ENCODE measurements at places on chromosomes 13 and 19.

GRCh38 chr13:67042556-67042955, 187.6 kb downstream of the PCDH9 start:
- DNase-seq: no peak

- DNase-seq: no peak
Measured at GRCh38 chr13:111339366-111340143, 19.1 kb downstream of the TEX29 start.

- DNase-seq: no peak
Measured at GRCh38 chr13:43077906-43078305, 54.5 kb downstream of the DNAJC15 start.

DNA sequence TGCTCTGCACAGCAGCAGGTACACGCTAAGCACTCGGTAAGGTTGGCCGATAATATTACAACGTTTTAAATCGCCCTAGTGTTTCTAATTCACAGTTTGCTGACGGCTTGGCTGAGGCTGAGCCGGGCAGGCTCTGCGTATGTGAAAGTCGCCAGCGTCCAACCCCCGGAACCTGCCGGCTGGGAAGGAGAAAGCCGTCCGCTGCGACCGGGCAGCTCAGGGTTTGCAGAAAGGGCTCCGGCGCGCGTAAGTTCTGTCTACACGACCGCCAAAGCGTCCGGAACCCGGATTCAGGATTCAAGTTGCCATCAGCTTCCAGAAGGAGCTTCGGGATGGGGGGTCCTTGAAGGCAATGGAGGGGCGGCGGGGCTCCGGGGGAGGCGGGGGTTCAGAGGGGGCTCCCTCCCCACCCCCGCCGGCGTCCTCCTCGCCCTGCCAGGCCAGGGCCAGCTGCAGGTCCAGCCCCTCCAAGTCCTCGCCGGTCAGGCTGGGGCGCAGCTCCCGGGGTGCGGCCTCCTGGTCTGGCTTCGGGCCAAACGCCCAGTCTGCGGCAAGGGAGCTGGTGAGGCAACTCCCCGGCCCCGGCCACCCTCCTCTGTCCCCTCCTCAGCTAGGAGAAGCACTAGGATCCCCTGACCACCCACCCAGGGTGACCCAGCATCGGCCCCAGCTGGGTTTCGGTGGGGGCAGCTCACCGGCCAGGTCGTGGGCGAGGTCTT, 575 bp downstream of the SMIM44 start:
- DNase-seq: no peak

GRCh38 chr19:3599776-3600187, 6.9 kb downstream of the TBXA2R start:
- no peak for DNase-seq

DNA sequence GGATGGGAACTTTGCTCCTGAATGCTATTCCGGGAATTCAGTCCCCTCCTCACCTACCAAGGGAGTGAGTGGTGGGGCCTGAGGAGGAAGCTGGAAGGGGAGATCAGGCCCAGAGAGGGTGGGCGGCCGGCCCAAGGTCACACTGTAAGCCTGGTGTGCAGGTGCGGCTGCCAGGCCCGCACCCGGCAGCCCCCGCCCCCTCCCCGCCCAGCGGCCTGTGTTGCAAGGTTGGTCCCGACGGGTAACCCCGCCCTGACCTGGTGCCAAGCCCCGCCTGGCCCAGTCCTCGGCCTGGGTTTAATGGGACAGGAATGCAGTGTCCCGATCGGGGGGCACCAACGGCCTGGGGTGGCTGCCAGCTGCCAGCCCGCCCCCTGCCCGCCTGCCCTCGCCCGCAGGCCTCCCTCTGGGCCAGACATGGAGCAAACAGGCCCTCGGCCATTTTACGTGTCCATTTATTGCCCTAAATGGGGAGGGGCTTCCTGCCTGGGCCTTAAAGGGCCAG, 5.5 kb downstream of the ZBTB7A start:
- peak; percentile 46 for DNase-seq

- no peak for DNase-seq
Measured at GRCh38 chr19:6610934-6611852, 20.2 kb upstream of the CD70 start.

- DNase-seq: no peak
Measured at GRCh38 chr13:53856573-53857195, 828.1 kb downstream of the OLFM4 start.

DNA sequence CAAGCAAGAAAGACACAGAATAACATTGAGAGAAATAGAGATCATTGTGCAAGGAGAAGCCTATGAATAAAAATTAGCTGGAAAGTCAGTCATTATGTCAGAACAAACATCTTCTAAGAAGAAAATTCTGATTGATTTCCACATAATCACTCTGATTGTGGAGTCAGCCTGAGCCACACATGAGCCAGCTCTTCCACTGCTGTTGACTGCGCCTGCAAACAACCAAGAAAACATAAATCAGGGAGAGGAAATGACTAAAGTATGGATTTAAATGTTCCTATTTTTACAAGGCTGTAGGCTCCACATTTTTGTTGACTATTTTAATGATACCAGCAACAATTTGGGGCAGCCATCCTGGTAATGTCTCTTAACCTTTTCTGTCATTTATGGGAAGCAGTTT, 962.3 kb downstream of the EFNB2 start:
- DNase-seq: no peak

- DNase-seq: no peak
Measured at GRCh38 chr19:6236310-6237291, 43.2 kb downstream of the MLLT1 start.

DNA sequence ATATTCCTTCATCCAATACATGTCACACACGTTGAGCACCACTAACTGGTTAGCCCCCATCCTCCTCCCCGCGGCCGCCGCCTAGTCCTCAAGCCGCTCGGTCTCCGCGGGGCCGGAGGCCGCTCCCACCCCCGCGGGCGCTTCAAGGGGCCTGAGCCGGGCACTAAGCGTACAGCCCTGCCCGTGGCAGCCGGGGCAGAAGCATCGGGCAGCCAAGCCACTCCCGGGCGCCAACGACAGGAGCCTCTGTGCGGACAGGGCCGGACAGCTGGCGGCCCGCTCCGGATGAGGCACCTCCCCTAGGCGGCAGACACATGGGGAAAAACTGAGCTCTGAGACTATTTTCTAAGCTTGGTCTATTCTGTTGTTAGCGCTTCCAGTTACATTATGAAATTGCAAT, 2.8 kb upstream of the ZNF543 start:
- no peak for DNase-seq

- DNase-seq: no peak
Measured at GRCh38 chr19:48606463-48607358, at the start of gene SPACA4. TSS of gene SPACA4 (plus strand) at chr19:48606742. CDS start at chr19:48606979, 237 bp downstream.

GRCh38 chr19:51546650-51547396, 15.4 kb upstream of the SIGLEC6 start:
- no peak for DNase-seq

DNA sequence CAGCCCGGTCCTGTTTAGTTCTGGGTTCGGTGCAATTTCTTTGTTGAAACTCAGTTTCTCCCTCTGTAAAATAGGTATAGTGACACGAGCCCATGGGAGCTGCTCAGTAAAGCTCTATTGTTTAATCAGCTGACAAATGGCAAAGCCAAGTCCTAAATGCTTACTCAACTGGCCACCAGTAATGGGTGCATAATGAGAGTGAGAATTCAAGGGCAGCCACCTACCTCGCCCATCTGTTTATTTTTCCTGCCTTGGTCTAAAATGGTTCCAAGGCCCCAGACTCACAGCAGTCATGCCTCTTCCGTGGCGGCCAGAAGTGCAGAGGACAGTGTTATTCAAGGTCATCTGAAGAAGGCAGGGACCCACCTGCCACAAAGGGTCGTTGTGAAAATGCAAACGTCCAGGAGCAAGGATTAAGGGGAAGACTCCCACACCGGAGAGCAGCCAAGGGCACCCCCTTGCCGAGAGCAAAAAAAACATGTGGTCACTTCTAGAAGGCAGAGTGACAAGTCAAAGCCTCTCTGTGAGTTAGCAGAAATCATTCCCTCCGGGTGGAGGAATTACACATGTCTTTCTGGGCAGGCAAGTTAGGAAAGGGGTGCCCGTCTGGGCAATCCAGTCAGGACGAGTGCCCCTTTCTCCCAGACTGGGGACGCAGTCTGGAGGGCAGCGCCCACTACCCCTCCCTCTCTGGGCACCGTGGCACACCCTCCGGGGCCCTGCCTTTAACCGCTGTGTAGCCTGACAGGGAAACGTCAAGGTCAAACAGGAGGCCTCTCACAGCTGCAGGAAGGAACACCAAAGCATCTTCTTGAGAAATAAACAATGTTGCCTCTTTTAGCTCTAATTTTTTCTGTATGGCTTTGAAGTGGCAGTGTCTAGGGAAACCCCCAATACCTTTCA, 186.2 kb downstream of the FOXO1 start:
- no peak for DNase-seq

DNA sequence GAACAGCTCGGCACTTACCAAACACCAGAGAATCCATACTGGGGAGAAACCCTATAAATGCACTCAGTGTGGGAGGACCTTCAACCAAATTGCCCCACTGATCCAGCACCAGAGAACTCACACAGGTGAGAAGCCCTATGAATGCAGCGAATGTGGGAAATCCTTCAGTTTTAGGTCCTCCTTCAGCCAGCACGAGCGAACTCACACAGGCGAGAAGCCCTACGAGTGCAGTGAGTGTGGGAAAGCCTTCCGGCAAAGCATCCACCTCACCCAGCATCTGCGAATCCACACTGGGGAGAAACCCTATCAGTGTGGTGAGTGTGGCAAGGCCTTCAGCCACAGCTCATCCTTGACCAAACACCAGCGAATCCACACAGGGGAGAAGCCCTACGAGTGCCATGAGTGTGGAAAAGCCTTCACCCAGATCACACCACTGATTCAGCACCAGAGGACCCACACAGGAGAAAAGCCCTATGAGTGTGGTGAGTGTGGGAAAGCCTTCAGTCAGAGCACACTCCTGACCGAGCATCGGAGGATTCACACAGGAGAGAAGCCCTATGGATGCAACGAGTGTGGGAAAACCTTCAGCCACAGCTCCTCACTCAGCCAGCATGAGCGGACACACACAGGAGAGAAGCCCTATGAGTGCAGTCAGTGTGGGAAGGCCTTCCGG, 8.3 kb downstream of the ZNF135 start:
- no peak for DNase-seq

- DNase-seq: no peak
Measured at GRCh38 chr13:73248711-73249580, 190.1 kb downstream of the KLF5 start.

GRCh38 chr19:34337739-34338138, 27.3 kb upstream of the GPI start:
- DNase-seq: no peak

DNA sequence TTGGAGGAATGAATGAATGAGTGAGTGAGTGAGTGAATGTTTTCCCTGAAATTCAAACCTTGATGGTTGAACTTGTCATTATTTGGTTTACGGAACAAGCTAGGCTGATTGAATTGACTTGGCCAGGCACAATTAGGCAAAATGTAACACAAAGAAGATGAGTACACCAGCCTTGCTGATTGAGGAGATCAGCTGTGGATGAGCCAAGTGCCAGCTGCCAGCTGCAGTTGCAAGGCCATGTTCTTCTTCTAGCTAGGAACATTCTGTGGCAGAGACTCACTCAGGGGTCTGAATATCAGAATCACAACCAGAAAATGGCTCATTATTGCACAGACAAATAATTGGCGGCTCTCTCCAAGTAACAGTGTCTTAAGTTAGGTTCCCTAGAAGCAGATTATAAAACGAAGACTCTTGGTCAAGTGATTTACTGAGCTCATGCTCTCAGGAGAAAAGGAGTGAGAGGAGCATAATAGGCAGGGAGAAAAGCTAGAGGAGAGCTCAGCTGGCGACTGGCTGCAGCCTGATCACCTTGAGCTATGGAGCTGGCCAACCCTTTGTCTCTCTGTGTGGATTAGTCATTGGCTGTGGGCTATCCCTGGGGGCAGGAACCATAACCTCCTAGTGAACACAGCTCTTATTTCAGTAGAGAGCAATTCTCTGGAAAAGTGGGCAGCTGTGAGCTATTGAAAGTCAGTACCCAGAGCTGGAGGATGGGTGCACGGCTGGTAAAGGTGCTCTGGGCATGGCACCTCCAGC, 225.3 kb upstream of the SERP2 start:
- DNase-seq: no peak

DNA sequence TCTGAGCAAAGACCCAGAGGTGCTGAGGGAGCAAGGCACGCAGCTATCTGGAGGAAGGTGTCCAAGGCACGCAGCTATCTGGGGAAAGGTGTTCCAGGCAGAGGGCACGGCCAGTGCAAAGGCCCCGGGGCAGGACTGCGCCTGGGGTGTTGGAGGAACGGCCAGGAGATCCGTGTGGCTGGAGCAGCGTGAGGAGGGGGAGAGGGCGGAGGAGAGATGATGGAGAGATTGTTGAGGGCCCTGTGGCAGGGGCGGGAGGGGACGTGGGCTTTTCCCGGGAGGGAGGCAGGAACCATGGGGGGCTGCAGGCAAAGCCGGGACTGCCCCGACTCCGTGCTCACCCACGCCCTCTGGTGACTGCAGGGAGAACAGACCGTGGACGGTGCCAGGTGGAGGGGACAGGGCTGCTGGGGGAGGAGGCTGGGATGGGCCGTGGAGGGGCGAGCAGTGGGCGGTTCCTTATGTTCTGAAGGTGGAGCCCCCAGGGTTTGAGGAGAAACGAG, 13.3 kb upstream of the MISP start:
- DNase-seq: peak; percentile 63

GRCh38 chr13:76737526-76737925, 148.7 kb downstream of the KCTD12 start:
- no peak for DNase-seq

GRCh38 chr13:101523154-101524131, 71.0 kb downstream of the ITGBL1 start:
- DNase-seq: no peak

DNA sequence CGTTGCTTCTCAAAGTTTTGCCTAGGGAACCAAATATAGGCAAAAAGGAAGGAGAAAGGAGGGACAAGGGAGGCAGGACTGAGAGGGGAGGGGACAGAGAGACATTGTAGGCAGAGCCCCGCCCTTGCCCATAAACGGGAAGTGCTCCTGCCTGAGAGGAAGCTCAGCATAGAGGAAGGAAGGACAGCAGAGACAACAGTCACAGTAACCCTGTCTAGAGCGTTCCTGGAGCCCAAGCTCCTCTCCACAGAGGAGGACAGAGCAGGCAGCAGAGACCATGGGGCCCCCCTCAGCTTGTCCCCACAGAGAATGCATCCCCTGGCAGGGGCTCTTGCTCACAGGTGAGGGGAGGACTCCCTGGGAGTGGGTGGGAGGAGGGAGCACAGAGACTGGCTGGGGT, at the start of gene CEACAM21:
Gene CEACAM21 (plus strand): TSS at position 169 of the 400 bp plus-strand sequence. CDS start 109 bp downstream, at position 278.
- peak; percentile 49 for DNase-seq

DNA sequence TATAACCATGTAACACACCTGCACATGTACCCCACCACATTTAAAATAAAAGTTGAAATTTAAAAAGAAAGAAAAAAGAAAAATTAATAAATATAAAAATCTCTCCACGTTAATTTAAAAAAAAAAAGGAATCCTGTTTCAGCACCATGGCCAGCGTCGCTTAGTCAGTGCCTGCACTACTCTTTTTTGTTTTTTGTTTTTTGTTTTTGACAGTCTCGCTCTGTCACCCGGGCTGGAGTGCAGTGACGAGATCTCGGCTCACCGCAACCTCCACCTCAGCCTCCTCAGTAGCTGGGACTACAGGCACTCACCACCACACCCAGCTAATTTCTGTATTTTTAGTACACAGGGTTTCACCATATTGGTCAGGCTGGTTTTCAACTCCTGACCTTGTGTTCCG, 835.9 kb downstream of the UQCRFS1 start:
- no peak for DNase-seq

- DNase-seq: no peak
Measured at GRCh38 chr19:35126624-35126959, 8.3 kb downstream of the LGI4 start.

GRCh38 chr19:46928951-46929350, 68.2 kb downstream of the ARHGAP35 start:
- no peak for DNase-seq
